ENCODE measurements at places on chromosomes 5 and 9.

DNA sequence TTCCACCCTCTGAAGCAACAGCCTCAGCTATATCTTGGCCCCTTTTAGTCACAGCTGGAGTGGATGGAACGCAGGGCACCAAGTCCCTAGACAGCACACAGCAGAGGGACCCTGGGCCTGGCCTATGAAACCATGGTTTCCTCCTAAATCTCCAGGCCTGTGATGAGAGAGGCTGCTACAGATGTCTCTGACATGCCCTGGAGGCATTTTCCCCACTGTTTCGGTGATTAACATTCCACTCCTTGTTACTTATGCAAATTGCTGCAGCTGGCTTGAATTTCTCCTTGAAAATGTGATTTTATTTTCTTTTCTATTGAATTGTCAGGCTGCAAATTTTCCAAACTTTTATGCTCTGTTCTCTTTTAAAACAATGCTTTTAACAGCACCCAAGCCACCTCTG lies 384.8 kb downstream of the PRR16 start:
- no peak for DNase-seq

GRCh38 chr9:122370869-122371755 lies at the start of gene PTGS1:
Gene PTGS1 (plus strand): TSS chr9:122371024. CDS start chr9:122371085, 61 bp downstream.
- peak; percentile 53 for DNase-seq

DNA sequence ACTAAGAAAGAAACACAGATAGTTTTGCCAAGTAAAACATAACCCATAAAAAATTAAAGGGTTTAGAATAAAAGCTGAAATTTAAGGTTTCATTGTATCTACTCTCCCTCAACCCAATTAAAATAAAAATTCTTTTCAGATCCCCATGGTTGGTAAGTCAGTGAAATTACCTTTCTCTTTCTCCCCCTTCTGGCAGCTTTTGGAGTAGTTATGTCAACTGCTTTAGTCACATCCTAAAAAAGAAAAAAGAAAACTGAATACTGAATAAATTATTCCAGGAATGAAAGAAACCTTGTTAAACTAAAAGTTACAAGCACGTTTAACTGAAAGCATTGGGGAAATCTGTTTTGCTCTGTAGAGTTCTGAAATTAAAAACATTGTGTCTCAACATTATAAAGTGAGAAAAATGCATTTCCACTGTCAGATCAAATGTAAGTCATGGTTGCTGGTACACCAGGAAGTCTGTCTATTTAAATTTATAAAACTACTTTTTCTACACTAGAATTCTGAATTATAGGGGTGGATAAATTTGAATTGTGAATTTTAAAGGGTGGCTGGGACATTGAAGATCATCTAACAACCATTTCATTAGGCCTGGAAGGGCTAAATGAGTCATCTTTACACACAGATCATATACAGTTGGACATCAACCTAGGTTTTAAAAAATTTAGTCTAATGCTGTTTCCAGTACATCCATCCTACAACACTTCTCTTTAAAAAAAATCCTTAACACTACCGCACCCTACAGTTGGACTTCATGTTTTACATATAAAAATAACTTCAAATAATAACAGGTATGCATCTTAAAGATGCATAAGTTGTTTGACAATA lies 24.7 kb downstream of the PSIP1 start:
- DNase-seq: peak; percentile 39

DNA sequence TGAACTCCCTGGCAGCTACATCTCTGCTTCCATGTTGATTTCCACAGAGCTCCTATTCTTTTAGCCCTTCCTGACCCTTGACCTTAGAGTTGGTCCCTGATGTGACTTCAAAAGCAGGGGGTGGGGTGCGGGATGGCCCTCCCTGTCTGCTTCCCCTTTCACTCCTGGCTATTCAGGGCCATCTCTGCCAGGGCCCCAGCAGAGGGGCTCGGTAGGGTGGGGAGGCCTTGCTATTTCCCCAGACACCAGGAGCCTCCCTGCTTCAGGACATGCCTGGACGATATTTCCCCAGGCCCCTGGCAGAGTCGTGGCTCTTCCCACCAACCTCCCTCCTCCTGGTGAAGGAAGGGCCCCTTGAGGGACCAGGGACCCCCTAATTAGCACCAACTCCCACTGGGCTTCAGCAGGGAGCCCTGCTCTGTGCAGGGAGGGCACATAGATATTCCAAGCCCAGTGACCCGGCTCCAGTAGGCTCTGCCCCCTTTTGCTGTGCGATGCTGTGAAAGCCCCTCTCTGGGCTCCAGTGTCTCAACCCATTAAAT lies 17.3 kb downstream of the CORO2A start:
- DNase-seq: no peak

Measured in HT-29 (cell line).